IPS DF 19.7 (cell line): ENCODE measurements at places on chromosomes 6 and 20.

DNA sequence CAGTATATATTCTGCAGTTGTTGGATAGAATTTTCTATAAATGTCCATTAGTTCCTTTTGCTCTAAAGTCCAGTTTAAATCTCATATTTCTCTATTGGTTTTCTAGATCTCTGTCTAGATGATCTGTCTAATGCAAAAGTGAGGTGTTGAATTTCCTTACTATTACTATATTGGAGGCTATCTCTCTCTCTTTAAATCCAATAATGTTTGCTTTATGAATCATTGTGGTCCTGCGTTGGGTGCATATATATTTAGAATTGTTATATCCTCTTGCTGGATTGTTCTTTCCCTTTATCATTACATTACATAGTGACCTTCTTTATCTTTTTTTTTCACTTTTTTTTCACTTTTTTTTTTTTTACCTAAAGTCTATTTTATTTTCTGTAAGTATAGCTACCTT is 208.5 kb upstream of the ASCC3 start:
- DNase-seq = no peak

DNA sequence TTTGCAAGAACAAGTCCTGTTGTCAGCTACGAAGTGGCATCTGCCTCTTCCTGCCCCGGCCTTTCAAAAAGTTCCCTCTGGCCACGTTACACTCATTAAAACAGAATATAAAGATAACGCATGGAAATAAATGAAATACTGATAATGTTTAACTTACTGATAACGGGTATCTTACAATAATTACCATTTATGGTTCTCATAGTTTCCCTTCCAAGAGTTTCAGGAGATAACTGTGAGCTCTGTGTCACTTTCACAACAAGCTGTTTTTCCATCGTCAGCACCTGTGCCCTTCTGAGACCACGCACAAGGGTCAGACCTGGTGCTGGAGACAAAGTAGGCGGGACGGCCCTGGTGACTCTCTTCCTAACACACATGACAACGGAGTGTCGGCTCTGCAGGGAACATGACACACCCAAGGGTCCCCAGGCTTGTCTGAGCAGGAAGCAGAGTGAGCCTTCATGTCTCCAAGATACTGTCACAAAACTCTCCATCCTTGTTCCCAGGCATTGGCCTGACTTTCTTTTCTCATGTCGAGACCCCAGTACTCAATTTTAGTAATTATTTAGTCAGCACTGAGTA is 86.2 kb upstream of the THBS2 start:
- DNase-seq = no peak

GRCh38 chr6:168724669-168725570 is 283.9 kb downstream of the SMOC2 start:
- DNase-seq = no peak

GRCh38 chr20:36784900-36785299 is 11.3 kb upstream of the DSN1 start:
- DNase-seq = no peak

DNA sequence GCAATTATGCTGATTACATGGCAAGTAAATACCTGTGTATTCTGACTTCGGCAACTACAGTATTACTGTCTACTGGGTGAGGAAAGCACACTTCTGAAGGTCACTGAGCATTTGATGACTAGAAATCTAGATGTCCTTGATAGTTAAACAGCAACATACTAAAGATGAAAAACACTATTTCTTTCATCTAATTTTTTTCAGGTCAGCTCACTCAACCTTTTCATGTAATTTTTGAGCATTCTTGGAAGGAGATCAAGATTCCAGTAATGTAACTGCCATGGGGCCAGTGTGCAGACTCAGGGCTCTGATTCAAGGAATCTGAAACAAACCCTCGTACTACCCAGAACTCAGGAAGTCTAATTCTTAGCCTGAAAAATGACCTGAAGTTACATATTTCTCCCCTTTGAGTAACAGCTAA is 222.6 kb upstream of the TAB2 start:
- DNase-seq = no peak

GRCh38 chr6:52522151-52522626 is 54.7 kb downstream of the TRAM2 start:
- DNase-seq = no peak

DNA sequence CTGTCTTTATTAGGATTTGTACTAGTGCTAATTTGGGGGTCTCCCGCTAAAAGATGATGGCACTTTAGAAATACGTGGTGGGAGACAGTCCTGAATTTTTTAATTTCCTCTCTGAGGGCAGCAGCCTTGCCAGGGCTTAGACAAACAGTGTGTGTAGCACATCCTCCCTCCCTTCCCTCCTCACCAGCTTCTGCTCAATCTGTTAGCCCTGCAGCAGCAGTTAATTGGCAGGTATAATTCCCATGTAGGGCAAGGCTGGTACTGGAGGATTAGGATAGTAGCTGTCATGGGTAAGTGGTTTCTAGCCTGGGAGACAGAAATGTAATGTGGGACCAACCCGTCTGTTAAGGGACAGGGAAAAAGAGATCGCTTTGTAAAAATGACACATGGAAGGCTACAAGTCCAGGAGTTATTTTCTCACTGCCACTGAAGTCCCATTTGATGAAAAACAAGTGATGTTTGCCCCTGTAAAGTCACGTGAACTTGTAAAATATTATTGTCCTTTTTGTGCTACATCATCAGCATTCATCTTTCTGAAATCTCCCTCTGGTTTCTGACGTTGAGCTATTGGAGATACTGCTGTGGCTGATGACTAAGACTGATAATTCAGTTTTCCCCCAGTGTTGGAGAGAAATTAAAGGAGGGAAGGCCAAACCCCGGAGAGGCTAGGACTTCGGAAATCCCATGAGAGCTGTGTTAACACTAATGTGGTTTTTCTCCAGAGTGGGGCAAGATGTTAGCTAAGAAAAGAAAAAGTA is 40.6 kb downstream of the CTNNBL1 start:
- DNase-seq = no peak

DNA sequence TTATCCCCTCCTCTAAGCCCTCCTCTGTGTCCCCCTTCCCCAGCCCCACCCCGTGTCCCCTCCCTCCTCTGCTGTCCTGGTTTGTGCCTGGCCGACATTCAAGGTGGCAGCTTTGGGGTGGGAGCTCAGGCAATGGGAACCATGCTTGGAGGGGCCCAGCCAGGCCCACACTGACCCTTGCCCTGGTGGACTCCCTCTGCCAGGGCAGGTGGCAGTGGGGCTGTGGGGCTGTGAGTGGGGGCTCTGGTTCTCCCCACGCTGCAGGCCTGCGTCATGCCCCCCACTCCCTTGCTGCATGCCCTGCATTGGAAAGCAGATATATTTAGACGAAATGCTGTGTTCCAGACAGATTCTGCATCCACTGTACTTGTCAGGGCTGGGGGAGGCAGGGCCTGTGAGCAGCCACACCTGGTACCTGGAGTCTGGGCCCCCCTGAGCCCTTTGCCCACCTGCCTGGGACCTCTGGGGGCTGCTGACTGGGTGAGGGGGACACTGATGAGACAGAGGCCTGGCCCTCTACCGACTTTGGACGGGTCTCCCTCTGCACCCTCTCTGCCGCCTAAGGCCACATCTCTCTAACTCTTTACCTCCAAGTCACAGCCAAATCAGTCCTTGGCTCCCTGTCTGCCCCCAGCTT is 14.2 kb downstream of the DLGAP4 start:
- no peak for DNase-seq

DNA sequence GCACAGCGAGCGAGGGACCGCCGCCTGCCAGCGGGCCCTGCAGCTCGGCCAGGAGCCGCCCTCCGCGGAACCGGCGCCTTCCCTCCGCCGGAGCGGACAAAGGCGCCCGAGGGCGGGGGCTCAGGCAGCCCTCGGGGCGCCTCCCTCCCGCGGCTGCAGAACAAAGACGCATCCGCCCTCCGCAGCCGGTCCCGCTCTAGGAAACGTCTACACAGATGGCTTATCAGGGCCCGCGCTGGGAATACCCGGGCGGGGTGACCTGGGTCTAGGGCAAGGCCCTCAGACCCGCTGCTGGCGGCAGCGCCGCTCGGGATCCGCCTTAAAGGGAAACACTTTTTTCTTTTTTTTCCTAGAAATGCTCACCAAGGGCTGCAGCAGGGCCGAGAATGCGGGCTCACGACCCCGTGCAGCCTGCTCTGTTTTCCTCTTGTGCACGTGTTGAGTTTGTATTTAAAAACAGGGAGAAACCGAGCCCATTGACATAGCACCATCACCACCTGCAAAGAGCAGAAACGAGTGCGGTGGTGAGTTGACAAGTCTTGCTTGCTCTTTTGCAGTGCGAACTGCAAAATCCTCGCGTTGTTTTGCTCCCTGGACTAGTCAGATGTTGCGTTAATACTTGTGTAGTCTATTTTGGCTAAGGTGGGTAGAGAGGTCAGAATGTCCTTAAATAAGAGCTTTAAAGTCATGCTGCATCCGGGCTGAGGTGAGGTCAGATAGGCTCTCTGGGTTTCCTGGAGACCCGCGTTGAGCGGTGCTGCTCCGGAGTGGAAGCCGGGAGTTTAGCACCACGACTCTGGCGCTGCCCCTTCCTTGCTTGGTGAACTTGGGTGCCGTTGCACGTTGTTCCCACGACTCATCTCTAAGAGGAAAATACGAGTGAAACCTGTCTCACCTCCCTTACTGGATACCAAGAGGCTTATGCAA is 1.1 kb upstream of the RPS6KA2 start:
- no peak for DNase-seq

DNA sequence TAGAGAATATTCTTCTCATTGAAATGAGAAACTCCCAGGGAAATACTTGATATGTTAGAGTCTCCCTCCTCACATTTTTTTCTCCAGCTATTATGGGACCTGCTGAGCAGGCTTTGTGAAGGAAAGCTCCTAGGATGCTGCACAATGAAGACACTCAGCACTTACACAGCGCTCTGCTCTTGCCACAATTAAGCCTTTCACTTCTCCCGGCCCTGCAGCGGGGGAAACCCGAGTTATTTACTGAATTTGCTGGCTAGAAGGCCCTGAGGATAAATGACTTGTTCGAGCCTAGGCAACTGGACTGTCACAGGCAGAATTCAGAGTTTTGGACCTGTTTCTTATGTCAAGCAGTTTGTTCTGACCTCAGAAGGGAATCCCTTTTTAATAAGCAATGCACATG is 102.0 kb downstream of the MAP3K7 start:
- no peak for DNase-seq

- no peak for DNase-seq
These were observed 109.0 kb downstream of the HMGCLL1 start for GRCh38 chr6:55469951-55470366.

GRCh38 chr6:44238687-44239350 is 8.1 kb upstream of the HSP90AB1 start:
- DNase-seq = no peak

DNA sequence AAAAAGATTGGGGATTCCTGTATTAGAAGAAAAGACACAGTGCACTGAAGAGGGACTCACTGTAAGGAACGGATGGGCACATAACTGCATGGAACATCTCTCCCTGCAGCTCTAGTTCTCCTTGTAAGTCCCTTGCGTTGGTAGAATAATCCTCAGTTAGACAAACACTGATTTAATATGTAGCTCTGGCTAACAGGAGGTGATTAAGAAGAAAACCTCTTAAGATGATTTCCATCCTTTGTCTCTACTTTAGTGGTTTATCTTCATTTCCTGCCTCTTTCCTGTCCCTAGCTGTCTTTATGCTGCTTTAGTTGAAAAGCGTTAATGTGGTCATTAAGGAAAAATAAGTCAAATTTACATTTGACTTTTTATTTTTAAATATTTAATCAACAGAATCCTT is 86.6 kb downstream of the SLC16A10 start:
- no peak for DNase-seq

DNA sequence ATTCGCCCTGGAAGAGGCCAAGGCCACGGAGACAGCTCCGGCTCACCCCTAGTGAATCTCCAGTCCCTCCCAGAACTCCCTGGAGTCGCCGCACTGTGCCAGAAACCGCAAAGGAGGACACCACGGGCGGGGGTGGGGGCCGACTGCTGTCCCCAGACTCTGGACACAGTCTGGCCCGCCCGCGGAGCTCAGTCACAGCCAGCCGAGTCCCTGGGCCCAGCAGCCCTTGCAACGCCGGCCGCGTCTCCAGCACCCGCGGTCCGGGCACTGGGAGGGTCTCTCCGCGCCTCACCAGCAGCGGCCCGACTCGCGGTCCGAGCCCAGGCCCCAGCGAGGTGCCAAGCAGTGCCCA is 518 bp downstream of the PEX6 start:
- DNase-seq = no peak

GRCh38 chr20:19875376-19876221 is 117.5 kb downstream of the RIN2 start:
- no peak for DNase-seq

DNA sequence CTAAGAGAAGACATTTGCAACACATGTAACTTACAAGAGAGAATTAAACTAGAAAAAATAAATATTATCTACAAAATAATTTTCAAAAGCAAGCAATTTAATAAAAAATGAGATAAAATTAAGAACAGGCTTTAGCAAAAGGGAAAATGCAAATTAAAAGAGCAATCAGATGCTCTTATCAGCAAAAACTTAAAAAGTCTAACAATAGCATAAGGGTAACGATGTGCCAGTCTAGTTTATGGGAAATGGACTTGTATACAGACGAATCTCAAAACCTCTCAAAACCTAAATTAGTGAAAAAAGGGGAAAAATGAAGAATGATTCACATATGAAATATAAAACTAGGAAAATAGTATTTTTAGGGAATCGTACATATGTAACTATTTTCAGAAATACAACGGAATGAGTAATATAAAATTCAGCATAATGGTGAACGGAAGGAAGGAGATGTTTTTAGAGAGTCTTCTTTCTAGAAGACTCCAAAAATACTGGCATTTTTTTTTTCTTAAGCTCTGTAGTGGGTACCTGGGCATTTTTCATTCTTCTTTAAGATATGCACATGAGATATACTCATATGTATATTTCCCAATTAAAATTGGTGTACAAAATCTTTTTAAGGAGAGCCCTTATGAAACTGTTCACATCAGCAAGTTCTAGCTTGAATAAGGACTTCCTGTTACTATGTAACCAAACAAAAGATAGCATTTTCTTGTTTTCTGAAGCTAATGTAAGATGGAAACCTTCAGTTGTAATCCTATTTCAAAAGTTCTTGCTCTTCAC is 927 bp upstream of the MANEA start:
- no peak for DNase-seq

DNA sequence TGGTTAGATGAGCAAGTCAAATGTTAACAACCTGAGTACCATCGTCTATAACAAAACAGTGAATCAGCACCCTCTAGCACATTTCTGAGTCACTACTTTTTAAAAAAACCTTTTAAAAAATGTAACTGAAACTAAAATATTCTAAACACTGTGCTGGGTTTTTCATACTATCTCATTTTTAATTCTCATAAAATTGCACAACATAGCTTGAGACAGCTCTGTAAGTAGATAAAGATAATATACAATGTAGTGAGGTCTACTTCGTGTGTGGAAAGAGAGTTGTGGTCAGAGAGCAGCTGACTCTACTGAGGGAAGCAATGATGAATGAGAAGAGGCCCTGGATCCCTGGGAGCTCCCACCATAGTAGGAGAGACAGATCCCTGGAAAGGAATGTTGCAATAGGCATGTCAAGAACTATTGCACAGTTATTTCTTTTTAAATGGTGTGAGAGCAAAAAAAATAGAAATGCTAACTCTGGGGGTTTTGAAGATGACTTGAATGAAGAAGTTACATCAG is 13.6 kb upstream of the CALHM6 start:
- DNase-seq = no peak

- DNase-seq = no peak
These were observed 150.1 kb upstream of the RPS6KA2 start for GRCh38 chr6:166777096-166777630.
